ENCODE measurements at places on chromosomes 2 and 18.

GRCh38 chr2:46079985-46080560 is 217.1 kb upstream of the EPAS1 start:
- DNase-seq, result no peak

DNA sequence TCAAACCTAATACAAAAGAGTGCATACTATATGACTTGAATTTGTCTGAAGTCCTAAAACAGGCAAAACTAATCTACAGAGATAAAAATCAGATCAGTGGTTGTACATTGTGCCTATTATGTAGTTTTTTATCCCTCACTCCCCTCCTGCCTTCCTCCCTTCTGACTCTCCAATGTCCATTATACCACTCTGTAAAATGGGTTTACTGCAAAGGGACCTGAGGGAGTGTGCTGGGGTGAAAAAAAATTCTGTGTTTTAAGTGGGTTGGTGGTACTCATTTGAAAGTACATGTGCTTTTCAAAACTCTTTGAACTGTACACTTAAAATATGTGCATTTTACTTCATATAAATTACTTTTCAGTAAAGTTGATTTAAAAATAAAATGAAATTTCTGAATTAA is 89.0 kb upstream of the UBE2E3 start:
- no peak for DNase-seq

DNA sequence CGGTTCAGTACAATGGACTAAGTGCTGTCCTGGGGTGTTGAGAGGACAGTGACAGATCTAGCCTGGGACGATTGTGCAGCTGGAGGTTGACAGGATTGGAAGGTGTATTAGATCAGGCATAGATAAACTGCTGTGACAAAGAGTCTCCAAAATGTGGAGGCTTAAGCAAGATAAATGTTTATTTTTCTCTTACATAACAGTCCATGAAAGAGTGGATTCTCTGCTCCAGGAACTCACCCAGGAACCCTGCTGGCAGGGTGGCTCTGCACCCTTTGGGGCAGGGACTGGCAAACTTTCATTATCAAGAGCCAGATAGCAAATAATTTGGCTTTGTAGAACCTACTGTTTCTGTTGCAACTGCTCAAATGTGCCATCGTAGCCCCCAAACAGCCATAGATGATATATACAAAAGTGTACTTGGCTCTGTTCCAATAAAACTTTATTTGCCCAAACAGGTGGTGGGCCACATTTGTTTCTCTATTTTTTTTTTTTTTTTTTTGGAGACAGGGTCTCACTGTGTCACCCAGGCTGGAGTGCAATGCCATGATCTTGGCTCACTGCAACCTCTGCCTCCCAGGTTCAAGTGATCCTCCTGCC is 9.7 kb downstream of the HRH4 start:
- no peak for DNase-seq

GRCh38 chr2:74511104-74511989 is 2.9 kb upstream of the TLX2 start:
- no peak for DNase-seq

GRCh38 chr2:97707362-97708047 is 5.9 kb upstream of the ZAP70 start:
- DNase-seq, result no peak

DNA sequence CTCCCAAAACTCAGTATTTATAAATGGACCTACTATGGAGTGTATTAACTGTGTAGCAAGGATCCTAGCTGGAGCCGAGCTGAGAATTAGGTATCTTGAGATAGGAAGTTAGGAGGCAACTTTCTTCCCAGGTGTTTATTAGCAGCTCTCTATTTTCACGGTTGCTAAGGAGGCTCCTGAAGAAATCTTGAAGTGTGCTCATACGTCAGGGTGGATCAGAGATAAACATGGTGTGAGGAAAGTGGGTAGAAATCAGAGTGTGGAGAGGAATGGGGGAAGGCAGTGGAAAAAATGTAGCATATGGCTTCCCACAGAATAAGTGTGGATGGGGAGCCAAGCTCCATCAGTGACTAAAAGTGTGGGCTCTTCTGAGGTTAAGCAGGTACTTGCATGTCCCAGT is 104.3 kb downstream of the ABCA12 start:
- DNase-seq, result no peak

- no peak for DNase-seq
Observed at GRCh38 chr2:63340443-63340842, 247.8 kb downstream of the WDPCP start.

DNA sequence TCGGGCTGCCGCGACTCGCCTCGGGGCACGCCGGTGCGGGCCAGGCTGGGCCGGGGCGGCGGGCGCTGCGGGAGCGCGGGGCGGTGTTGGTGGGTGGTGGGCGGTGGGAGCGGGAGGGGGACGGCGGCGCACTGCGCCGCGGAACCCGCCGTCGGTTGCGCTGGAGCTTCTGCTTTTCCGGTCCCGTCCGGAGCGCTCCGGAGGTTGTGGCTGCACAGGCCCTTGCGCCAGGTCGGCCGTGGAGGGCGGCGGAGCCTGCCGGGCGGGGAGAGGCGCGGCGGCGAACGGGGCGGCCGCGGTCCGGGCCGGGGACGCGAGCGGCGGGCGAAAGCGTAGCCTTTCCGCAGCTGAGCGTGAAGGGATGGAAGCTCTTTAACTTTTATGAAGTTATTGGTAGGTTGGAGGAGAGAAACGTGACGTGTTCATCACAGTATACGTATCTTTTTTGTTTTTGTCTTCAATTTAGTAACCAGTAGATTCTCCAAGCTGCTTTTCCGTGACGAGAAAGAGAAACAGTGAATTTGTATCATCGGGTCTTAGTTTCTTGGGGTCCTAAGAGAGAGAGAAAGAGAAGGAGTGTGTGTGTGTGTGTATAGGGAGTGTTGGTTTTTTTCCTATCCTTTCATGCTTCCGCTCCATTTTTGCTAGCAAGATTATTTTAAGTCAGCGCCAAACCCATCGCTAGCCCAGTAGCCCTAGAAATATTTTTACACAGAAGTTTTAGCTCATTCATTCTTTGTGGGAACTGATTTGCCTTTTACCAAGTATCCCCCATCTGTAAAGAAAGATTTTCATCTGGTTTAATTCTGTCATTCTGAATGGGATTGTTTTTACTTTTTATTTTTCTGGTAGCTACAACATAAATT is 535 bp downstream of the ATG4B start:
- DNase-seq, result peak; percentile 11

DNA sequence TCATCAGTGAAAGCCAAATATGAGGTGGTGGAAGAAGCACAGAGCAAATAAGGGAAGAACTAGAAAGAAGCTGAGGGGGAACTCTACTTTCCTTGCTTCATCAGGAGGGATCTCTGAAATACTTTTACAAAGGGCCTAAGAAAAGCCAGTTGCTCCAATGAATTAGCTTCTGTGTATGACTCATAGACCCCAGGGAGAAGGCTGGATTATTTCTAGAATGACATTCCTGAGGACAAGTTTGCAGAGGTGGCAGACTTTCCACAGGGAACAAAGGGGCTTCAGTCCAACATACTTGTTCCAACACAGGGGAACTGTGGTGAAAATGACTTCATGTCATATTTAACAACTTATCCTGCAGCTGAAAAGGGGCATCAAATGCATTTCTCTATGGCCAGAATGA is 29.0 kb downstream of the DOK1 start:
- no peak for DNase-seq

DNA sequence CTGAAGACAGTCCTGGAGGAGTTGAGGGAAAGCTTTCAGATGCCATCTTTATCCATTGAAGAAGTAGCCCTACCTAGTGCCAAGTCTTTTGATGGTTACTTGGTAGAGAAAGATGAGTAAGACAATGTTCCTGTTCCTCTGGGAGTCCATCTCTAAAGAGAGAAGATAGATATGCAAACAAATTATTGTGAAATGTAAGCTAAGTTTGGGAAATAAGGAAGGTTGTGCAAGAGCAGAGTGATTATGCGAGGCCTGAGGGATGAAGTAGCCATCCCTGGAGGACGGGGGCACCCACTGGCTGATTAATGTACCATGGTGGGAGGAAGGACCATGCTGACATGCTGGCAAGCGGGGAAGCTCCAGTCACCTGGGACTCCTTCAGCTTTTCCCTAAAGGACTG is 994 bp upstream of the DTNA start:
- no peak for DNase-seq

DNA sequence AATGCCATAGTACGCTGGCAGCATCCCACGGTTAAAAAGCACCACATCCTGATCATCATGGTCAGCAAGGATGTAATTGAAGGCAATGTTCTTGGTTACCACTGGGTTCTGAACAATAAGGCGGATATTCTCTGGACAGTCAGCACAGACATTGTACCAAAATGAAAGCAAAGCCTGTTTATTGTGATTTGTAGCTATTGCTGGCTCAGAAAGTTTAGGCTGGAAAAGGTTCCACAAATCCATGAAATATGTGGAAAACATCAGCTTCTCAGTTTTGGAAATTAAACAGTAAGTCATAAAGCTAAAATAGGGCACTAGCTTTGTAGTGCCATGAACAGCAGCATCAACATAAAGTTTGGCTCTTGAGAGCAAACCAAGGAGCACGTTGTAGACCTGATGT is 52.2 kb downstream of the C2orf74 start:
- no peak for DNase-seq

GRCh38 chr2:126995621-126996377 is 97.1 kb downstream of the TEX51 start:
- DNase-seq, result peak; percentile 86

DNA sequence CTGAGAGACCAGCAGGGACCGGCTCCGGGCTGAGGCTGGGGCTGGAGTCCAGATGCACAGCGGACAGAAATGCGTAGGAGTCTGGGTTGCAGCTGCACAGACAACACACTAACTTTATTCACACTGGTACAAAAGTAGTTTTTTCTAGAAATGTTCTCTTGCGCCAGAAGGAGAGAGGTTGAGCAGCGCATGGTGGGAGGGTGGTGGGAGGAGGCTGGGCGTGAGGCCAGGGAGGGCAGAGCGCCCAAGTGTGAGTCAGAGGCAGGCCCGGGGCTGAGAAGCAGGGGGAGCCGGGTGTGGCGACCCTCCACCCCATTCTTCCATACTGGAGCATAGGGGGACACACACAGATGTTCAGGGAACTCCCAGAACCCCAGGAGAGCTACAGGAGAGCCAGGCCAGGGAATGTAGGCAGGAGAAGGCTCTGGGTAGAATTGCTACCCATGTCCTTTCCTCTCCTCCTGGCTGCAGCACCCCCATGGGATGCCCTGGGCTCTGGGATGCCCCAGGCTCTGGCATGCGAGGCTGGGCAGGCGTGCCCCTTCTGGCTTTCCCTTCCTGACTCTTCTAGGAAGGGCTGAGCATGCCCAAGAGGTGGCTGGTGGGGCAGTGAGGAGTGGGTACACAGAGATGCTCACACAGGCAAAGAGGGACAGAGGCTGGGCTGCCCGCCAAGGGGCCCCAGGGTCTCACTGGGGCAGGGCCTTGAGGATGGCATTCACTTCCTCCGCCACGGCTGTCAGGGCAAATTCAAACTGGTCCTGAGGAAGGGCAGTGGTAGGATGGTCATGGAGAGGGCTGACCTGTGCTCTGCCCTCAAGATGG is 10.6 kb downstream of the DNAJB2 start:
- DNase-seq, result no peak

DNA sequence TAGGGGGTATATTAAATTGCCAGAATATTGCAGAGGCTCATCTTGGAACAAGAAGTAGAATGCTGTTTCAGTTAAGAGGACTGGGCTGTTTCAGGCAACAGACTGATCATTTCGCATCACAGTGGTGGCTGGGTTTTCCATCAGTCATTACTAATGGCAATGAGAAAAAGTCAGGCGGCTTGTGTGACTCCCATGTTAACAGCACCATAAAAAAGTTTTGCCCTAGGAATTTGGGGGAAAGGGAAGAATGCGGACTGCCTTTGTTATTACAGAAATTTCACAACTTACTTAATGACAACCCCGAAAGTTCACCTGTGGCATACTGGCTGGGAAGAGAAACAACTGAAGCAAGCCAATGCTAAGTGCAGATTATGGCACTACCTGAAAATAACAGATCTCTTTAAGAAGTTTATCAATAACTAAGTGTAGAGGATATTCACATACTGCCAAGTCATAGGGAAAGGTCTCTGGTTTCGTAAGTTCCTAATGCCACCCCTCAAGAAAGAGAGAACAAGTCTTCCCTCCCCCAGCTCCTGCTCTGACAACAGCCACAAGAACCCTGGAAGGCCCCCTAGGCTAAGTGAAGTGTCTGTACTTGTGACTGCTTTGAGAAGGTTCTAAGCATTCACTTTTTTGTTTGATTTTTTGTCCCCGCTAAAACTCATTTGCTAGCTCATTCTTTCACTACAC is 40.5 kb upstream of the AP1S3 start:
- DNase-seq, result no peak

DNA sequence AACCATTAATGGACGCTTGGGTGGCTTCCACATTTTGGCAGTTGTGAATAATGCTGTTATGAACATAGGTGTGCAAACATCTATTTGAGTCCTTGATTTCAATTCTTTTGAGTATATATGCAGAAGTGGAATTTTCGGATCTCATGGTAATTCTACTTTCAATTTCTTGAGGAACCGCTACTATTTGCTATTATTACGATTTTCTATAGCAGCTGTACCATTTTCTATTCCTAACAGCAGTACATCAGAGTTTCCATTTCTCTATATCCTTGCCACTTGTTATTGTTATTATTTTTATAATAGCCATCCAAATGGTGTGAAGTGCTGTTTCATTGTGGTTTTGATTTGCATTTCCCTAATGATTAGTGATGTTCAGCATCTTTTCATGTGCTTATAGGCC is 69.5 kb downstream of the KIF5C start:
- no peak for DNase-seq

GRCh38 chr2:177575358-177575757 is 182.8 kb downstream of the AGPS start:
- DNase-seq, result no peak

GRCh38 chr2:36949845-36950244 is 16.5 kb downstream of the STRN start:
- no peak for DNase-seq

DNA sequence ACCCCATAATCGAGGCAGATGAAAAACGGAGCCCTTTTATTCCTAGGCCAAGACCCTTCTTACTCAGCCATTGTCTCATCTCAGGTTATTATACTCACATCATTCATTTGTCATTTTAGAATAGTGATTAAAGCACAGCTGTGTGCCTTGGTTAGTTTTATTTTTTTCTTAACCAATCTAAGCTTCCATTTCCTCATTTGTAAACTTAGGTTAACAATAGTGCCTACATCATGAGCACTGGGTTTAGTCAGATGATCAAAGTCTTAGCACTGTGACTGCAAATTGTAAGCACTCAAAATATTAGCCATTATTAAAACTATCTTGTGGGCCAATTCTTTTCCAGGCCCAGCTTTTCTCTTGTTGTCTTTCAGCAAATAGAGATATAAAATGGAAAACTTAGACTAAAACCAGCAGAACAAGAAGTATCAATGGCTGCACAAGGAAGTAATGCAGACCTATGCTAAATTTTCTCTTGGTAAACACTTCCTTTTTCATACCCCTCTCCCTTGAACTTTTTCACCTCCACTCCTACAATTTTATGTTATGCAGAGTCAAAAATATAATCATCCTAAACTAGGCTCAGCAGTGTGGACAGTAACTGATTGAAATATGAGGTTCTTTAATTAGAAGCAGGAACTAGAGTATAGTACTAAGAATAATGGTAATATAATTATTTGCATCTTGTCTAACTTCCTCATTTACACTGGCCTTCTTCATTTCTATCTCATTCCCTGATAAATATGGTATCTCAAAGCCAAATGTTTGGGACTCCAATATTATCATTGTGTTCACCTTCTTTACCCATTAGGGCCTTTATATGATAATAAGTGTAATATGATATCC is 21.5 kb upstream of the GALNT3 start:
- DNase-seq, result peak; percentile 65
